ENCODE measurements at places on chromosomes 11 and 22. TPM values are rescaled to one million over a fixed set of nuclear protein-coding genes. Genes with fewer than 3 reads are reported as not detected.

GRCh38 chr11:32940865-32941264 lies 48.3 kb downstream of the QSER1 start:
- no peak for DNase-seq

DNA sequence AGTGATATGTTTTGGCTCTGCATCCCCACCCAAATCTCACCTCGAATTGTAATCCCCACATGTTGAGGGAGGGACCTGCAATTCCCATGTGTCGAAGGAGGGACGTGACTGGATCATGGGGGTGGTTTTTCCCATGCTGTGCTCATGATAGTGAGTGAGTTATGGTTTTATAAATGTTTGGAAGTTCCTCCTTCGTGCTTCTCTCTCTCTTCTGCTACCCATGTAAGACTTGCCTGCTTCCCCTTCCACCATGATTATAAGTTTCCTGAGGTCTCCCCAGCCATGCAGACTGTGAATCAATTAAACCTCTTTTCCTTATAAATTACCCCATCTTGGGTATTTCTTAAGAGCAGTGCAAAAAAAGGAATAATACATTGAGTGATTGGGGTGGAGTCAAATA lies 7.3 kb upstream of the CEP295 start:
- DNase-seq, result no peak

- no peak for DNase-seq
Measured at GRCh38 chr11:35764417-35764816, 101.8 kb downstream of the TRIM44 start.

GRCh38 chr11:8605971-8606563 lies 12.0 kb upstream of the STK33 start:
- DNase-seq, result no peak

GRCh38 chr11:120738516-120739046 lies 227.0 kb downstream of the GRIK4 start:
- no peak for DNase-seq

GRCh38 chr11:85673393-85673792 lies 8.5 kb upstream of the CREBZF start:
- DNase-seq, result no peak

Gene KRTAP5-2
- not detected for total RNA-seq

Gene SHANK3
- total RNA-seq, result not detected

Gene SSTR3
- total RNA-seq, result 9.3 TPM

Gene USP2
- 0.22 TPM for total RNA-seq
